ENCODE measurements at places on chromosomes 12 and 14.

GRCh38 chr12:29346769-29347421 lies 34.1 kb downstream of the ERGIC2 start:
- no peak for DNase-seq

GRCh38 chr14:60349663-60350365 lies 100.8 kb downstream of the PPM1A start:
- DNase-seq: peak; percentile 86

GRCh38 chr14:73712540-73713180 lies 1.5 kb downstream of the PNMA1 start:
- DNase-seq: no peak

GRCh38 chr14:89276424-89276975 lies 140.5 kb downstream of the FOXN3 start:
- no peak for DNase-seq

DNA sequence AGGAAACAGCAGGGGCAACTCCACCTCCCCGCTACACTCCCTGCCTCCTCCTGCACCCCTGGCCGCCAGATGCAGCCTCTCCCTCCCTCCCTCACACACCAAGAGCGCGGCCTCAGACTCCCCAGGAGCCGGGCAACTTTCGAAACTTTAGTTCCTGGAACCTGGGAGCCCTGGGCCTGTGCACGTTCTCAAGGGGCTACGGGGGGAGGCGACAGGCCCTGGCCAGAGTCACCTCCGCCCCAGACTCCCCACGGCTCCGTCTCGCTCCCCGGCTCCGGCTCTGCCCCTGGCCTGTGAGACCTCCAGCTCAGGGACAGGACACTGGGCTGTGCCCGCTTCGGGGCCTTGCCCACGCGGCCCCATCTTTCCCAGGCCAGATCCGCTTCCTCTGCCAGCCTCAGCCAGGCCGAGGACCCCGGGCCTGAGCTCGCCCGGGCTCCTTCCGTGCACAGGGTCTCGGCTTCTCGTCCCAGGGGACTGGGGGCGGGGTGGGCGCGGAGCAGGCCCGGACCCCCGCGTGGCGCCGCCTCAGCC lies 5.5 kb downstream of the AMN start:
- DNase-seq: no peak

GRCh38 chr12:53185582-53186153 lies 4.9 kb upstream of the CSAD start:
- no peak for DNase-seq

DNA sequence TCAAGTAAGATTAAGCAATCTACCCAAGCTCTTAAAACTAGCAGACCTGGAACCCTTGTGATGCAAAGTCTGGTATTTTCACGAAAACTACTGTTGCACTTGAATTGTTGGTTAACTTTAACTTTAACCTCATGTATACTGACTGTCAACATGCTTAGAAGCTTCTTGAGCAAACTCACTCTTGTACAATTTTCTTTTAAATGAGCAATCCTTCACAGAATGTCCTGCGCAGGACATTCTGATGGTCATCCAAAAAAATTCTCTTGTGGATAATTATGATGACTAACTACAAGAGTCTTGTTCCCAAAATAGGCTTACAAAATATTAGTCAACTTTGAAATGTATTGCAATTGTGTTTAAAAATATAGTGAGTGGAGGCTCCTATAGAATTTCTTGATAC lies 54.0 kb upstream of the PDE3A start:
- no peak for DNase-seq

GRCh38 chr12:112190231-112191025 lies 65.1 kb downstream of the TRAFD1 start:
- DNase-seq: no peak

- no peak for DNase-seq
Measured at GRCh38 chr12:38813923-38814322, 91.5 kb downstream of the CPNE8 start.

DNA sequence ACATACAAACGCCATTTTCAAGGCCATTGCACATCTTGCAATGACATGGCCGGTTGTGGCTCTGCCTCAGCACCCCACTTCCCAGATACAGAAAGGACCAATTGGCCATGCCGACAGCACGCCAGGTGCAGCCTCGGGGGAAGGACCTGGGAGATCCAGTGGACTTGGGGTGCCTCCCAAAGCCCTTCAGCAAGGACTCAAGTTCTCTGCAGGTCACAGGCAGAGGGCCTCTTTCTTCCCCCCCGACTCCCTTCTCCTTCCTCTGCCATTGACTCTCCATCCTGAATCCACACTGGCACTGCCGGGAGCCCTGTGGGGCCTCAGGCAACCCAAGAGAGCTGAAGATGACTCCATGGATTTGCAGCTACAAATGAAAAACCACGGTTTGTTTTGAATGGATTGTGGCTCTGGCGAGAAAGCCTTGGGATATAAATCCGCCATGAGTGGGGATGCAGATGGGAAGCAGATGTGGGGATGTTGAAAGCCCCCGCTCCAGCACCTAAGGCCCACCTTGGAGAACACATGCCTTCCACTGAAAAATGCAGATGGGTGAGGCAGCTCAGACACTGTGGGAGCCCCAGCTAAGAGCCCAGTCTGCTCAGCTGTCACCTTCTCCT lies 35.1 kb upstream of the LTBP2 start:
- DNase-seq: no peak

DNA sequence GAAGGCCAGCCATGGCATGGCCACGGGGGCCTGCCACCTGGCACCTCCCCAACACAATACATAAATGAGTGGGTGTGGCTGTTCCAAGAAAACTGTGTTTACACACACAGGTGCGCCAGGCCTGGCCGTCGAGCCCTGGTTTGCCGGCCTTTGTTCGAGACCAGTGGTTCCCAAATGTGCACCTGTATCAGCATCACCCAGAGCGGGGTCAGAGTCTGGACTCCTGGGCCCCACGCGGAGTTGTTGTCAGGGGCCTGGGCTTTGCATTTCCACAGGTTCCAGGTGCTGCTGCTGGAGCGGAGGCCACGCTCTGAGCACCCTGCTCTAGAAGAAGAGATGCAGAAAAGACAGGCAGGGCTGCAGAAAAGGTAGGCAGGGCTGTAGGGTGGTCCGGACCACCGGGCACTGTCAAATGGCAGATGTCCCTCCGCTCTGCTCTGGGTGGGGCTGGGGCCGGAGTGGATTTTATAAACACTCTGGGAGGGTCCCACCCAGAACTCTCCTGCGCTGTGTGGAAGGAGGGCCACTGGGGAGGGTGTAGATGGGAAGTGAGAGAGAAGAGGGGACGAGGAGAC lies 4.2 kb upstream of the ASPG start:
- DNase-seq: no peak

DNA sequence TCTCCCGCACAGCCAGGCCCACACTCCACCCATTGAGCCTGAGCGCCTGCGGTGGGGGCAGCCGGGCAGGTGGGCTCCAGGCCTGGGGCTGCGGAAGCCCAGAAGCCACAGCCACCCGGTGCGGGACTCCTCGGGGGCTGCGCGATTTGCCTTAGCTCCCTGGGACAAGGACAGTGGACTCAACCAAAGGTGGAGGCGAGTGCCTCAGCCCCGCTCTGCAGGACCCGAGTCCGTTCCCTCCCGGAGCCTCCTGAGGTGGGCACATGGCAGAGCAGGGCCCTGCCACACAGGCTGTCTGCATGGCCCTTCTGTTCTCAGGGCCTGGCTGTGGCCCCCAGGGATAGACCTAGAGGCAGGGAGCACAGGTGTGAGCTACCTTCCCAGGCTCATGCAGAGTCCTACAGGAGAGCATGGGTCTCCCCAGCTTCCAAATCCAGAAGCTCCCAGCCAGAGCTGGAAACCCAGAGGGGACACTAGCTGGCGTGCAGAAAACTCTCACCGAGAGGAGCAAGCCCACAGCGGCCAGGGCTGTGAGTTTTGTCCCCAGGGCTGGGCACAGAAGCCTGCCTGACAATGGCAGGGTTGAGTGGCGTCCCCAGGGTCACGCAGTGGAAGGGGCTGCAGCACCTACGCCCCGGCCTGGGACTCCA lies 22.2 kb upstream of the LRTM2 start:
- no peak for DNase-seq

DNA sequence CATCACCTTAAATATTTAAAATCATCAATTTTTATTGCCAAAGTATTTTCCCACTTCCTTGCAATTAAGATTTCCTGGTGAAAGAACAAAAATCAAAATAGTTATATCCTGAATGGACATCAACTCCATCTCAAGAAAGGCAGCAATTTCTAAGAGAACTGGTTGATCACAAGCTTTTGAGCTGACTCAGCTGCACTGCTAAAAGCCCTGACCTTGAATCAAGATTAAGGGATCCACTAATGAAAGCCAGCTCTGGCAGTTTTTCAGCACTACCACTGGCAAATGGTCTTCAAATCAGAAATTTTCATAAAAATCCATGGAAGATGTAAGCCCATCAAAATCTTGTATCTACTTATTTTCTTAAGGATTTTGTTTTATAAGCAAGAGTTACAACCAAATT lies 123.4 kb downstream of the SLC6A15 start:
- no peak for DNase-seq

DNA sequence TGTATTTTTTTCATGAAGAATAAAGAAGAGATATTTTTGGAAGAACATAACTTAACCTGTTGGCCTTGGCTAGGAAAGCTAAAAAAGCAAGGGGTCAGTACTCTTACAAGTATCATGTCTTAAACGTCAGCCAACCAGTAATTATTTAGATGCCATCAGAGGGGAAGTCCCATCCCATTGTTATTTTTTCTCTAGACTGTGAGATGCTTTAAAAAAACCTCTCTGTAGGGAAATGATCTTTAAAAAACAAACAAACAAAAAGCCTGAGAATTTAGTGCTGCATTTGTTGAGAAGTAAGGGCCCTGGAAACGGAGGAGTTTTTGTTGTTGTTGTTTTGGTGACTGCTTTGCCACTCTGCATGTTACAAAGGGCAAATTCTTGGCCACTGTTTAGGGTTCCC lies 474.0 kb downstream of the ZFP36L1 start:
- no peak for DNase-seq

DNA sequence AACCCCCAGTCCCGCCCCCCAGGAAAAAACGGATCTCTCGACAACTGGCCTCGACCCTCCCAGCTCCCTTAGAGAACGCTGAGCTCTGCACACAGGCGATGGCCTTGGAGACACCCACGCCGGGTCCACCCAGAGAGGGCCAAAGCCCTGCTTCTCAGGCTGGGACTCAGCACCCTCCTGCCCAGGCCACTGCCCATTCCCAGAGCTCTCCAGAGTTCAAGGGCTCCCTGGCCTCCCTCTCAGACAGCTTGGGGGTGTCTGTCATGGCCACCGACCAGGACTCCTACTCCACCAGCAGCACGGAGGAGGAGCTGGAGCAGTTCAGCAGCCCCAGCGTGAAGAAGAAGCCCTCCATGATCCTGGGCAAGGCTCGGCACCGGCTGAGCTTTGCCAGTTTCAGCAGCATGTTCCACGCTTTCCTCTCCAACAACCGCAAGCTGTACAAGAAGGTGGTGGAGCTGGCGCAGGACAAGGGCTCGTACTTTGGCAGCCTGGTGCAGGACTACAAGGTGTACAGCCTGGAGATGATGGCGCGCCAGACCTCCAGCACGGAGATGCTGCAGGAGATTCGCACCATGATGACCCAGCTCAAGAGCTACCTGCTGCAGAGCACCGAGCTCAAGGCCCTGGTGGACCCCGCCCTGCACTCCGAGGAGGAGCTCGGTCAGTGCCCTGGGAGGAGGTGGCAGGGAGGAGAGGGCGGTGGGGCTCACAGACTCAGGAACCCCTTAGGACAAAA lies 95.8 kb downstream of the LGMN start:
- DNase-seq: no peak
